ENCODE measurements at places on chromosomes 13 and 19.

DNA sequence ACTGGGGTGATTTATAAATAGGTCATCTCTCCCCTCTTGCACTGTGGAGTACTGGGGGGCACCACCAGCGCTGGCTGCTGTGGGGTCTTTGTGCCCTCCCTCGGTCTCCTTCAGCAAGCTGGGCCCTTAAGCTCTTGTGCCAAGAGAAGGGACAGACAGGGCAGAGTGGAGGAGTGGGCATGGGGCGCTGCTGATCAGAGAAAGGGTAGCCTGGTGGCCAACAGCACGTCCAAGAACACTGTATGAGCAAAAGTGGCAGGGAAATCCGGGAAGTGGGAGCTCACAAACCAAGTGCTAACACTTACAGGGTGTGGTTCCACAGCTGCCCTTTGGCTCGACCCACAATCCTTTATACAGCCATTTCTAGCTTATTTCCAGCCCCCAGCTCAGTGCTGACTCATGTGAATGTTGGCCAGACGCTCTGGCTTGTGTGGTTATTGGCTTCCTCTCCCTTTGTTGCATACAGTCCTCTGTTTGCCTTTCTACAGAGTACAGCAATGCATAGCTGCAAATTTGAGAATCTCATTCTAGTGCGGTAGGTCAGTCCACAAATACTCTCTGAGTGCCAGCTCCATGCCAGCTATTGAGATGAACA, 298.8 kb downstream of the SHISA2 start:
- no peak for DNase-seq

GRCh38 chr19:17468302-17469091, 1.8 kb upstream of the SLC27A1 start:
- DNase-seq = no peak

GRCh38 chr19:16369664-16370576, 45.3 kb downstream of the KLF2 start:
- DNase-seq = no peak

- DNase-seq = no peak
These were observed 382.2 kb downstream of the FGF9 start for GRCh38 chr13:22053053-22053452.

GRCh38 chr19:14048443-14049153, 13.3 kb downstream of the PALM3 start:
- DNase-seq = no peak

DNA sequence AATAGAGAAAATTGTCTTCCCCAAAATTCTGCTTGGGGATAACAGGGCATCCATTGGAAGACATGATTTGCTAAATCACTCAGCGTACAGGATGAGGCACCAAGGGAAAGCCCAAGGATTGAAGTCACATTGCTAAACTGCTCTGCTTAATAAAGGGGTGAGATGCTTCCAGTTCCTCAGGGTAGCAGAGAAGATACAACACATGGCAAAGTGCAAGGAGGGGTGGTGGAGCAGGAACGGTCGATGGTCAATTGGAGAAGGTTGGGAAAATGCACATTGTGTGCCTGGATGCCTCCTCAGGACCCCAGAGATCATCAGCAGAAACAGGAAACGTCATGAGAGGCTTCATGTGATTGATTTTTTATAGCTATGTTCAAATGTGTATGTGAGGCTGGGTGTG, 116.3 kb upstream of the SOX1 start:
- DNase-seq = no peak

GRCh38 chr19:39969681-39970424, 1.1 kb upstream of the PSMC4 start:
- no peak for DNase-seq

- DNase-seq = no peak
These were observed 7.5 kb upstream of the ARHGEF18 start for GRCh38 chr19:7340959-7341837.

GRCh38 chr13:43122791-43123190, 99.4 kb downstream of the DNAJC15 start:
- DNase-seq = no peak

GRCh38 chr13:110576070-110576394, 14.5 kb upstream of the RAB20 start:
- no peak for DNase-seq

GRCh38 chr19:7894612-7895309, 6.5 kb downstream of the LRRC8E start:
- DNase-seq = no peak

DNA sequence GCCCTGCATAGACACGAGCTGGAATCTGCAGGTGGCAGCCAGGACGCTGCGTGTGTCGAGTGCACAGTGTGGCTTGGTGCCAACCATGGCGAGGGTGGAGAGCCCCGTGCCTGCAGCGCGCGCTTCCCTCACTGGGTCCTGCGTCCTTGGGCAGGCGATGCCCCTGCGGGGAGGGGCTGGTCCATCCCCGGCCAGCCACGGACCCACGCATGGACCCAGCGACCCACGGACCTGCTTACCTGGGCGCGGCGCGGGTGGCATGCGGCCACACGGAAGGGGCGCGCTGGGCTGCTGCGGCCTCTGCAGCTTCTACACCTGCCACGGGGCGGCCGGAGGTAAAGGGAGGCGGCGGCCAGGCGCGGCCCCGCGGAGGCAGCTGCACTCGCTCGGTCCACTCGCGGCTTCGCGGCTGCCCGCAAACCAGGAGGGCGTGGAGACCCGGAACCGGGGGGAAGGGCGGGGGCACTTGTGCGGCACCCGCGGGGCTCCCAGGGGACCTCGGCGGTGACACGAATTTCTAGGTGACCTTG, 569 bp upstream of the MCF2L start:
- DNase-seq = no peak

DNA sequence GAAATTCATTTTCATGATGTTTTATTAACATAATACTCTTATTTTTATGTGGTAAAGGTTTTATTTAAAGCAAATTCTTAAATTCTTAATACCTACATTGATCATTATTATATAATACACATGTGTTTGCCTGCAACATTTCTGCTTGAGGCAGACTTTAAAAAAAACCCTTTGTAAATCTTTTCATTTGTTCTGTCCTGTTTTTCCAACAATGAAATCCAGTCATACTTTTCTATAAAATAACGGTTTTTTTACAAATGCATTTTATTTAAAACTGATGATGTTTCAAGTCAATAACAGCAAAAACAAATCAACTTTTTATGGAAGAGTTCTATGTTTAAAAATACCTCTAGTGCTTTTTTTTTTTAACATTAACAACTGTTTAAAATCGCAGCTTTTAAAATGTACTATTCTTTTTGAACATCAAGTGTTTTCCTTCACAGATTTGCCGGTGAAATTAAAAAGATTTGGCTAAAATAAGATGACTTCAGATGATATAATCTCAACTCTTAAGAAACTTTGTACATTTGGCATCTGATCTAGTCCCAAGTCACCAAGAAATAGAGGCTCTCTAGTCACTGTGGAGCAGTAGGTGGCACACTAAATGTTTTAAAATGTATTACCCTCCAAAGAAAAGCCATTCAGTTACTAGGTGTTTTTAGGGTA, 5.1 kb downstream of the POU4F1 start:
- DNase-seq = no peak

- DNase-seq = no peak
These were observed 41.2 kb downstream of the NFIX start for GRCh38 chr19:13036366-13036976.

GRCh38 chr13:113410472-113411201, 42.7 kb downstream of the ADPRHL1 start:
- DNase-seq = peak; percentile 42

GRCh38 chr19:14674764-14675163, at the start of gene ADGRE3:
ADGRE3 (minus strand) TSS chr19:14674844; CDS start chr19:14674770, 74 bp downstream.
- DNase-seq = no peak

GRCh38 chr13:68748038-68748437, 1359.6 kb upstream of the ATXN8OS start:
- no peak for DNase-seq

- no peak for DNase-seq
These were observed 149.1 kb downstream of the KLF12 start for GRCh38 chr13:73984949-73985691.

DNA sequence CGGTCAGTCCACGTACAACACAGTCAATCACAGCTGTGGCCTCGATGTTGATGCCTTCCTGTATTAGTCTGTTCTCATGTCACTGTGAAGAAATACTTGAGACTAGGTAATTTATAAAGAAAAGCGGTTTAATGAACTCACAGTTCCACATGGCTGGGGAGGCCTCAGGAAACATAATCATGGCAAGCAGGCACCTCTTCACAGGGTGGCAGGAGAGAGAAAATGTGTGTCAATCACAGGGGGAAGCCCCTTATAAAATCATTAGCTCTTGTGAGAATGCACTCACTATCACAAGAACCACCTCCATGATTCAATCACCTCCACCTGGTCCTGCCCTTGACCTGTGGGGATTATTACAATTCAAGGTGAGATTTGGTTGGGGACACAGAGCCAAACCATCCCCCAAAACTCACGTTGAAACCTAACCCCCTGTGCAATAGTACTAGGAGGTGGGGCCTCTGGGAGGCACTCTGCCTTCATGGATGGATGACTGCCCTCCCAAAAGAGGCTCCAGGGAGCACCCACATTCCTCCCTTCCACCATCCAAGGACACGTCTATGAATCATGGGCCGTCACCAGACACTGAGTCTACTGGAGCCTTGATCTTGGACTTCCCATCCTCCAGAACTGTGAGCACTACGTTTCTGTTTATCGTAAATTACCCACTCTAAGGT, 2.3 kb upstream of the PROZ start:
- DNase-seq = no peak

- DNase-seq = no peak
These were observed 14.7 kb upstream of the GRAMD1A start for GRCh38 chr19:34985249-34986022.

DNA sequence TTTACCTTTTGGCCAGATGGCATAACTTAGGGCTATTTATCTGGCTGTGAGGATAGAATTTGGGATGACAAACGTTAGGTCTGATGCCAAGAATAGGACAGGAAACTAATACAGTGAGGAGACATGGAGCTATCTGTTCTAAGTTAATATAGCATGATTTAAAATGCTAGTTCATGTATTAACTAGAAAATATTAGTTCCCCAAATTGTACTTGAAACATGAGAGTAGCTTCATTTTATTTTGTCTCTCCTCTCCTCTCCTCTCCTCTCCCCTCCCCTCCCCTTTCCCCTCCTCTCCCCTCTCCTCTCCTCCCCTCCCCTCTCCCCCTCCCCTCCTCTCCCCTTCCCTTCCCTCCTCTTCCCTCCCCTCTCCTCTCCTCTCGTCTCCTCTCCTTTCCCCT, 101.1 kb upstream of the MYO16 start:
- DNase-seq = no peak

GRCh38 chr19:52453324-52454094, at the start of gene ZNF578:
ZNF578 (plus strand) TSS chr19:52453553; CDS start chr19:52501846, 48,293 bp downstream.
- DNase-seq = peak; percentile 12

DNA sequence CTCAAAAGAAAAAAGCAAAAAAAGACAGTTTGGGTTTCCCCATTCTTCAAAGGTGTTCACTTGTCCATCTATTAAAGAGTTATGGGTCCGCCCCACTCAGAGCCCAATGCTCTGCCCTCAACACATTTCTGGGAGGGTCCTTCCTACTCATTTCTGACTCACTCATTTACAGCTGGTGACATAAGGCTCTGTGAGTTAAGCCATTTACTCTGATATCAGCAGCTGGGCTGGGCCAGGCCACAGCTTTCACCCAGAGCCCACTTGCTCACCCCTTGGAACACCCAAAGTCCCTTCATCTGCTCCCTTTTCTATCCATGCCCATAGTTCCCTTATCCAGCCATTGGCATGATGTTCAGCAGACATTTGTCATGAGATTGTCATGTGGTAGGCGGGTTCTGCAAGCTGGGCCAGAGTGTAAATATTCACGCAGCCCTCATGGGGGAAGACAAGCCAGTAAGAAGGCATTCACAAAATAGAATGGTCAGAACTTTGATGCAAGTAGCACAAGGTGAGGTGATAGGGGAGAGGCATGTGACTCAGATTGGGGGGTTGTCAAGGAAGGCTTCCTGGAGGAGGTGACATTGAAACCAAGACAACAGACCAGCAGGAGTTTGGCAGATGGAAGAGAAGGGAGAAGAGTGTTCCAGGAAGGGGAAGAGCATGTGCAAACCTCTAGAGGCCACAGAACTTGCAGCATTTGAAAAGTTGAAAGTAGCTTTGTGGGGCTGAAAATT, 5.9 kb downstream of the MAST1 start:
- DNase-seq = no peak

DNA sequence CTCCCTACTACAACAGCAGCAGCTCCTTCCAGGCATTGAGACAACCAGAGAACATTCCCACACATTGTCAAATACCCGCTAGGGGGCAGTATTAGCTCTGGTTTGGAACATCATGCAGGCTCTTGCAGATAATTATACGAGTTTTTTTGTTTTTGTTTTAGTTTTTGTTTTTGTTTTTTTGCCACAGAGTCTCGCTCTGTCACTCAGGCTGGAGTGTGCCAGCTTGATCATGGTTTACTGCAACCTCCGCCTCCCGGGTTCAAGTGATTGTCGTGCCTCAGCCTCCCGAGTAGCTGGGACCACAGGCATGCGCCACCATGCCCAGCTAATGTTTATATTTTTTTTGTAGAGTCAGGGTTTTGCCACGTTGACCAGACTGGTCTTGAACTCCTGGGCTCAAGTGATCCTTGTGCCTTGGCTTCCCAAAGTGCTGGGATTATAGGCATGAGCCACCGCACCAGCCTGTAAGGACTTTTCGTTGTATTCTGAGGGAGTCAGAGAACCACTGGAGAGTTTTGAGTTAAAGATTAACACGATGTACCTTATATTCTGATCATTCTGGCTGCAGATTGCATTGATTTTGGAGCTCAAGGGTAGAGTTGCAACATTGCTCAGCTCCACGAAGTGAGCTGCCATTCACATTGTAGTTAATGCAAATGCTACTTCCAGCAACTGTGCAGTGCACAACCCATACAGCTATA, 41.7 kb upstream of the CEACAM20 start:
- peak; percentile 34 for DNase-seq
